ENCODE measurements at places on chromosomes 11 and 22.

- no peak for DNase-seq
Measured at GRCh38 chr22:46251816-46252380, 1.8 kb upstream of the CDPF1 start.

GRCh38 chr11:371051-371450 is 1.8 kb downstream of the B4GALNT4 start:
- no peak for DNase-seq

GRCh38 chr22:41987276-41987675 is 11.3 kb upstream of the WBP2NL start:
- no peak for DNase-seq

- DNase-seq: no peak
Measured at GRCh38 chr11:68295271-68295670, 17.1 kb upstream of the LRP5 start.

DNA sequence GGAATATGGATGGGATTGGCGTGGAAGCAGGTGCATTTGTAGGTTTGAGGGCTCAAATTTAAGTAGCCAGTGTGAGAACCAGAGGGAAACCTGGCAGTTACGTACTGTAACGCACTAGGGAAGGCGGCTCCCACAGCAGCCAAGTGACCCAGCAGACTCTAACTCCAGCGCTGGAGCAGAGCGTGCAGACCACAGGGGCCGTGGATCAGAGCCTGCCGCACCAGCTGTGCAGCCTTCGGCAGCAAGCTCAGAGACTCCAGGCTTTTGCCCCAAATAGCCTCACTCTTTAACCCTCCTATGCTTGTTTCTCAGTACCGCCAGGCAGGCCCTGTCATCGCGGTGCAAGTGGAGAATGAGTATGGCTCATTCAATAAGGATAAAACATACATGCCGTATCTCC is 12.3 kb downstream of the GLB1L3 start:
- DNase-seq: no peak

Data from NCI-H748 treated with DMSO at 0.1 percent for 48 hours (cell line).